HFFc6 (cell line): ENCODE measurements at places on chromosomes 7 and 10. TPM values are rescaled to one million over a fixed set of nuclear protein-coding genes. Genes with fewer than 3 reads are reported as not detected.
A peak's percentile ranks its signal among the peaks of the same experiment; 100 is the strongest.

- peaks cover 1% of the 10 kb centered on the region; the same call in 1 of the 2 replicates for H3K36me3 ChIP-seq
- peaks cover 7% of the 10 kb centered on the region for H3K27me3 ChIP-seq
- H3K27ac ChIP-seq: no peak overlapping the region
- H3K4me3 ChIP-seq: no peak overlapping the region
Observed at GRCh38 chr10:33820531-33820930, 486.1 kb upstream of the NRP1 start.

The JAKMIP3 gene
- 0.11 and 0.23 TPM in 2 replicates for total RNA-seq

The NME8 gene
- not detected in 3 replicates for total RNA-seq

DNA sequence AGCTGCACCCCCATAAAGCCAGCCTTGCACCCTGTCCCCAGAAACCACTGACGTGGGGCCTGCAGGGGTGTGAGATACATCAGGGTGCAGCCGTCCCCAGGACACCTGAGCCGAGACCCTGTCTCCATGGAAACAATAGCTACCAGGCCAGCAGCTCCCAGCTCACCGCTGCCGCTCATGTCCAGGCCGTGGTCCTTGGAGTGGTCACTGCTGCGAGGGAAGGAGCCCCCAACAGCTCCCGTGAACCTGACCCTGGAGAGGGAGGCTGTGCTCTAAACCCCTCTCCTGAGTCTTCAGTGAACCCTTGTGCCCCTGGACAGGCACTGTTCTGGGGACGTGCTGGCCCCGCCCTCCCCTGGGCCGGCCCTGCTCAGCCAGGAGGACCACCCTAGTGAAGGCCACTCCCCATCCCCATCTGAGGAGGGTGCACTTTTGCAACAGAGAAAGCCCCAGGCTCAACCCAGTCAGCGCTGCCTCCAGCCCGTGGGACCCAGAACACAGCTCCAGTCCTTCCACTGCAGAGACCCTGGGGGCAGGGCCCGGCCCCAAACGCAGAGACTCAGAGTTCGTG is 19.6 kb upstream of the INPP5A start:
- peaks cover 48% of the 10 kb centered on the region for H3K4me1 ChIP-seq
- H3K27ac ChIP-seq: peak overlapping the region; percentile 97
- H3K36me3 ChIP-seq: no peaks in the 10 kb centered on the region
- peaks cover 2% of the 10 kb centered on the region for H3K27me3 ChIP-seq
- DNase-seq: no peak

- H3K27me3 ChIP-seq: peaks cover 3% of the 10 kb centered on the region; the same call in 1 of the 2 replicates
- peak overlapping the region; percentile 72 for H3K4me3 ChIP-seq
- H3K36me3 ChIP-seq: no peaks in the 10 kb centered on the region
- peak overlapping the region; percentile 89 for H3K27ac ChIP-seq
- DNase-seq: peak; percentile 37
Observed at GRCh38 chr7:6317797-6318438, 45.5 kb upstream of the CYTH3 start.

GRCh38 chr7:22858274-22858639 is 35.6 kb upstream of the TOMM7 start:
- peak overlapping the region; percentile 97 for H3K4me3 ChIP-seq
- peaks cover 70% of the 10 kb centered on the region for H3K4me1 ChIP-seq
- peaks cover 25% of the 10 kb centered on the region for H3K27me3 ChIP-seq
- no peak for DNase-seq

The HKDC1 gene
- 0.29 to 0.43 TPM (median 0.40 TPM) in 3 replicates for total RNA-seq

DNA sequence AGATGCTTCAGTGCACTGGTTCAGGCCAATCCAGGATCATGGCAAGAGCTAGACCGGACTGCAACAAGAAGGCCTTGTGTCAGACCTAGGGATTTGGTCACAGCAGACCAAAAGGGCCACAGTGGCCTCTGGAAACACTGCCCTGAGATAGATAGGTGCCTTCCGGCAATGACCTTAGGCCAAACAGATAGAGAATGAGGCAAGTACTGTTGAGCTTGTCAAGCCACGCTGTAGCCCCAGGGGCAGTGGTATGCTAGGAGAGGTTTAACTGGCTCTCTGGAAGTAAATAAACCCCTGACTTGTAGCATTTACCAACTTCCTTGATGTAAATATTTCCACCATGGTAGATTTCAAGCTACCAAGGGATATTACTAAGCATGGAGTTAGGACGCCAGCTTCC is 197.5 kb downstream of the GRID1 start:
- no peak overlapping the region for H3K4me3 ChIP-seq
- no peak for DNase-seq
- H3K4me1 ChIP-seq: no peaks in the 10 kb centered on the region
- H3K27me3 ChIP-seq: no peaks in the 10 kb centered on the region
- no peak overlapping the region for H3K27ac ChIP-seq
- H3K36me3 ChIP-seq: no peaks in the 10 kb centered on the region

DNA sequence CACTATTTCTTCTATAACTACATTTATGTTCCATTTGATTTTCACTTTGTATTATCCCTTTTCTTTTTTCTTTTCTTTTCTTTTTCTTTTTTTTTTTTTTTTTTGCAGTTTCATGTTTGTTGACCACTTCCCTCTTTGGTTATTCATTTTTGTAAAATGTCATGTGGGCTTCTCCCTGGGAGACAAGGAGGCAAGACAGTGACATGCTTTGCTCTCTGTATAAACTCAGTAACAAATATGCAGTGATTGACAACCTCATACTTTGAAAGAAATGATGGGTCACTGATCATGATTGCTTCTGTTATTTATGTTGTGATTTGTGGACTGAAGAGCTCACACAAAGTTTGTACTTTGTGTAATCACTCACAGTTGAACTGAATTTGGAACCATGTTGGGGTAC is 90.2 kb upstream of the ABI1 start:
- H3K27ac ChIP-seq: no peak overlapping the region
- no peak for DNase-seq
- H3K36me3 ChIP-seq: no peaks in the 10 kb centered on the region
- peaks cover 2% of the 10 kb centered on the region for H3K27me3 ChIP-seq
- no peak overlapping the region for H3K4me3 ChIP-seq

GRCh38 chr10:93106631-93107072 is 33.0 kb downstream of the CYP26A1 start:
- H3K27me3 ChIP-seq: peaks cover 4% of the 10 kb centered on the region
- no peak for DNase-seq
- no peaks in the 10 kb centered on the region; the same call in 1 of the 2 replicates for H3K4me1 ChIP-seq
- no peak overlapping the region for H3K27ac ChIP-seq
- no peaks in the 10 kb centered on the region for H3K36me3 ChIP-seq

GRCh38 chr10:105279101-105279500 is 638.0 kb downstream of the SORCS3 start:
- H3K4me3 ChIP-seq: no peak overlapping the region
- no peaks in the 10 kb centered on the region; the same call in 1 of the 2 replicates for H3K27me3 ChIP-seq
- no peaks in the 10 kb centered on the region for H3K4me1 ChIP-seq
- no peak for DNase-seq
- no peak overlapping the region for H3K27ac ChIP-seq

The UCMA gene
- total RNA-seq: not detected in 3 replicates

The SPDYE2B gene
- total RNA-seq: not detected in 2 replicates

The C10orf67 gene
- 0.15 to 0.71 TPM (median 0.60 TPM) in 3 replicates for total RNA-seq

DNA sequence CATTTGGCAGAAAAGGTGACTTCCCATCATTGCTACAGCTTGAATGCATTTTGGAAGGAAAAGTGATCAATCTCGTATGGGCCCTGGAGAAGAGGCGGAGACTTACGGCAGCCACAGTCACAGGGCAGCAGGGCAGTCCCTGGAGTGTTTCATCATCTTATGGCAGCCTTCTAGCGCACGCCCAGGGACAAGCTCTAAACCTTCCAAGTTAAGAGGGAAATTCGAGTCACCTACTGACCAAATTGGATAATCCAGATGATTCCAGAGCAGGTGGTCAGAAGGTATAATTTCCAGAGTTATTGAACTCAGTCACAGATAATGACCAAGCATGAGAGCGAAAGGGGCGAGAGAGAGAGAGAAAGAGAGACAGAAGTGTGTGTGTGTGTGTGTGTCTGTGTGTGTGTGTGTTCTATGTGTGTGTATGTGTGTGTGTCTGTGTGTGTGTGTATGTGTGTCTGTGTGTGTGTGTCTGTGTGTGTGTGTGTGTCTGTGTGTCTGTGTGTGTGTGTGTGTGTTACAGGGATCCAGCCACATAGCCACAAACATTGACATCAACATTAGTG is 123.7 kb upstream of the ADAM12 start:
- DNase-seq: no peak
- H3K4me3 ChIP-seq: no peak overlapping the region
- no peak overlapping the region for H3K27ac ChIP-seq
- H3K36me3 ChIP-seq: no peaks in the 10 kb centered on the region
- peaks cover 2% of the 10 kb centered on the region for H3K27me3 ChIP-seq

The LIPN gene
- total RNA-seq: not detected in 3 replicates

The PNLIPRP3 gene
- not detected in 2 replicates for total RNA-seq

The BLNK gene
- not detected in 2 replicates for total RNA-seq

DNA sequence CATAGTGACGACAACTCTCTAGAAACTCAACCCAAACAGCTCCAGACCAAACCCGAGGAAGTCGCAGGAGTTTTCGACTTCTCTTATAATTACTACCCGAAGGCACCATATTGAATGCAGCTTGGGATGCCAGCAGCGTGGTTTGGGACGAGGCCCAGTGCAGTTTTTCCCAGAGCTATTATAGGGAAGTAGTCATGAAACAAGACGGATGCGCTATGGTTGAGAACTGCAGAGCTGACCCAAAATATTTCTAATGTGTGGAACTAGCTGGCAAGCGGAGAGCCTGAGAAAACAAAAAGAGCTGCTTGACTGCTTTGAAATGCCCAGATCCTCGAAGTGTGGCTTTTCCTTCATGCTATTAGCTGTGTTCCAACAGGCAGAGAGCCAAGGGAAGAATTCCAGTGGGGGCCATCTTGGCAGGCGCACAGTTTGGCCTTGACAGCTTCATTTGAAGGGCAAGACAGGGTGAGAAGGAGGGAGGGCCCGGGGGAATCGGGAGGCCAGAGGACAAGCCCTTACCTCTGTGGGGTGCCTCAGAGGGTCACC is 122.7 kb downstream of the CUL2 start:
- DNase-seq: no peak
- H3K36me3 ChIP-seq: no peaks in the 10 kb centered on the region
- no peak overlapping the region for H3K4me3 ChIP-seq
- H3K27me3 ChIP-seq: peaks cover 18% of the 10 kb centered on the region

The PTPRN2 gene
- 0.05 to 0.33 TPM (median 0.25 TPM) in 3 replicates for total RNA-seq

- H3K27ac ChIP-seq: no peak overlapping the region
- H3K4me3 ChIP-seq: no peak overlapping the region
- H3K4me1 ChIP-seq: peaks cover 76% of the 10 kb centered on the region
- H3K27me3 ChIP-seq: peaks cover 2% of the 10 kb centered on the region; the same call in 1 of the 2 replicates
- DNase-seq: no peak
- H3K36me3 ChIP-seq: no peaks in the 10 kb centered on the region
Observed at GRCh38 chr10:30816159-30816819, 186.7 kb upstream of the LYZL2 start.

- H3K4me3 ChIP-seq: no peak overlapping the region
- H3K27ac ChIP-seq: no peak overlapping the region
- no peak for DNase-seq
- no peaks in the 10 kb centered on the region for H3K36me3 ChIP-seq
- peaks cover 2% of the 10 kb centered on the region; the same call in 1 of the 2 replicates for H3K27me3 ChIP-seq
Observed at GRCh38 chr7:21355406-21355874, 72.4 kb upstream of the SP4 start.

DNA sequence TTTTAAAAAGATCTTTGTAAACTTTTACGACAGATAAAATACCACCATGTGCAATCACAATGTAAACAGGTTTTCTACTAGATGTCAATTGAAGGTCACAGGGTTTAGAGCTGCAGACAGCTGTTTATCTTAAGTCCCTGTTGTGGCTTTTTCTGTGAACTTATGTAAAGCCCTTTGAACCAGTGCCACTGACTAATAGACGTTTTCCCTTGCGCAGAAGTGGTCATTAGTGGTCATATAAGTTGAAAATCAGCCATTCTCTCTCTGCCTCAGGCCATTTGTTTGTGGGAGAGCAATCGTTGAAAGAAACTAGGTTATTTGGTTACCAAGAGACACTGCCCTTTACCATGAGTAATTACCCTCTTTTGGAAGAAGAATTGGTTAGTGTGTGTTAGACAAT is 23.9 kb downstream of the CACNB2 start:
- H3K4me3 ChIP-seq: no peak overlapping the region
- H3K4me1 ChIP-seq: peaks cover 16% of the 10 kb centered on the region
- H3K27ac ChIP-seq: no peak overlapping the region
- DNase-seq: no peak
- no peaks in the 10 kb centered on the region for H3K36me3 ChIP-seq
- H3K27me3 ChIP-seq: peaks cover 5% of the 10 kb centered on the region; the same call in 1 of the 2 replicates

- no peaks in the 10 kb centered on the region for H3K36me3 ChIP-seq
- no peak overlapping the region for H3K27ac ChIP-seq
- H3K4me3 ChIP-seq: no peak overlapping the region; the same call in 1 of the 2 replicates
- H3K4me1 ChIP-seq: no peaks in the 10 kb centered on the region
Observed at GRCh38 chr10:89887406-89887805, 186.0 kb downstream of the KIF20B start.

GRCh38 chr7:112571852-112572607 is 91.2 kb downstream of the LSMEM1 start:
- no peak overlapping the region for H3K4me3 ChIP-seq
- no peak for DNase-seq
- no peaks in the 10 kb centered on the region for H3K36me3 ChIP-seq
- H3K27me3 ChIP-seq: peaks cover 2% of the 10 kb centered on the region; the same call in 1 of the 2 replicates
- H3K27ac ChIP-seq: no peak overlapping the region
- no peaks in the 10 kb centered on the region for H3K4me1 ChIP-seq

DNA sequence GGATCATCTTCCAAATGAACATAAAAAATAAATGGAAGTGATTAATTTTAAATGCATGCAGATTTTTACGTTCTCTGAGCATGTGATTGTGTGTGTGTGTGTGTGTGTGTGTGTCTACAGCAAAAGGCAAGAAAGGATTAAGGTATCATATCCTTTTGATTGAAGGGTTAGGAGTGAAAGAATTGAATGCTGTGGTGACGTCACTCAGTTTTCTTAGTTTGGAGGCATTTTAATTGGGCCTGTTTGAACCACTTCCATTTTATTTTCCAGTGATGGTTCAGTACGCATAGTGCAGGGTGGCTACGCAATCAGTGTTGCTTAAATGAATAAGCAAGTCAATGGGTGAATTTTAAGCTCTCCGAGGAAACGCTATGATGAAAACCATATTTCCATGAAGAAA is 31.3 kb downstream of the TACC2 start:
- peaks cover 22% of the 10 kb centered on the region for H3K4me1 ChIP-seq
- peaks cover 36% of the 10 kb centered on the region for H3K27me3 ChIP-seq
- no peak overlapping the region for H3K4me3 ChIP-seq
- no peak overlapping the region for H3K27ac ChIP-seq
- H3K36me3 ChIP-seq: no peaks in the 10 kb centered on the region
- no peak for DNase-seq

DNA sequence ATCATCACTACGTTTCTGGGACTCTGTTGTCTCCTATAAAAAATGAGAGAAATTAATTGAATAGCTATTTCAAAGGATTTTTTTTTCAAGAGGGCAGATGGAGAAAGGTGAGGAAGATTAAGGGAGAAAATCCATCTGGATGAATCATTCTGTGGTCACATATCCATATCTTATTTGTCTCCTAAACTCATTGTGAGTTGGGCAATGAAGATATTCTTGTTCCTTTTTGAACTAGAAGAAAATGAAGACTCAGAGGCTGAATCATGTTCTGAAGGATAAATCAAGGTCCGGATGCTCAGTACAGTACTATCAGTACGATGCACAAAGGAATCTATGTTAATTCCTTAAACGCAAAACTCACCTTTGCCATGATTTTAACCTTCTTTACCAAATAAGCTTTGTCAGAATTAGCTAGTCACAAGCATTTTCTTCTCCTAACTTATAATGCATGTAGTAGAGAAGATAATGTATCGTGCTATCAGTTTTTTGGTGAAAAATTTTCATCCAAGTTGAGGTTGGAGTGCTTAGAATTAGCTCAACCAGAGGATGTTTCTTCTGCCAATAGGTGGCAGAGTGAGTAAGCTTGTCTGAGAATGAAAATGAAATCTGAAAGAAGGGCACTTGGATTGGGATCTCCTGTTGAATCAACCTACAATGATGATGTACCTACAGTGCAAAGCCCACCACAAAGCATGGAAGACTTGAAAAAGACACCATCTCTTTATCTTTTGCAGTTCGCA is 446.9 kb downstream of the KIF20B start:
- H3K27ac ChIP-seq: no peak overlapping the region
- H3K27me3 ChIP-seq: no peaks in the 10 kb centered on the region
- H3K4me3 ChIP-seq: no peak overlapping the region
- no peaks in the 10 kb centered on the region for H3K36me3 ChIP-seq
- DNase-seq: no peak

The VAX1 gene
- total RNA-seq: not detected in 3 replicates
